Stimulated activated CD4-positive, alpha-beta T cell treated with anti-CD3 and anti-CD28 coated beads, Interleukin-12 subunit alpha, Interleukin-12 subunit beta, amount 100 ng/mL, for 4 hours (primary cell): ENCODE measurements at places on chromosomes 2 and 18.

DNA sequence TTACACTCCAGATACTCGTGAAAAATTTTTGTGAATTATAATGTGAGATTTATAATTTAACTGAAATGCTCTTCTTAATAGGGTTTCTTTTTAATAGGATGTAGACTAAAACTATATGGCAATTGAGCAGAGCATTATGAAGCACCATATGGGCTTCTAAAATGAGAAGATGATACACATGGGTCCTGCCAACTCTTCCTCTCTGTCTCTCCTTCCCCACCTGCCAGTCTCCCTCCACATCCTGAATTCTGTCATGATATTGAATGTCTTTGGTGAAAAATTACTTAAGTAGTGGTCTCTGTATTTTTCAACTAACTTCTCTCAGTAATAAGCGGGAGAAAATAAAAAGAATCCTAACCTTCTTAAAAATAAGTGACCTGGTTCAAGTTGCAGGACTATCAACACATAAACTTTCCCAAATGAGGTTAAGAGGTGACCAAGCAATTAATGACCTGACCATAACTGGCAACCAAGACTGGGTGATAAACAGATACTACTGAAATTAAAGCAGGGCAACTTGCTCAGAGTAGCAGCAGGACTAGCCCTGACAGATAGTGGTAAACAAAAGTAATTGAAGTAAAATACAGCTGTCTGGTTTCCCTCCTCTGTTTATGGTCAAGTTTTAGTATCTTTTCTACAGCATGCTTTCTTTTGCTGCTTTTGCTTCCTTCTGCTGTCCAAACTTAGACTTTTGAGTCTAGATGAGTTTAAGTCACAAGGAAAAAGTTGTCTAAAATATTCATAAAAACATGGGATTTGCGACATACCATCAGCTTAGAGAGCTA lies 117.1 kb upstream of the PDE1A start:
- DNase-seq = no peak

DNA sequence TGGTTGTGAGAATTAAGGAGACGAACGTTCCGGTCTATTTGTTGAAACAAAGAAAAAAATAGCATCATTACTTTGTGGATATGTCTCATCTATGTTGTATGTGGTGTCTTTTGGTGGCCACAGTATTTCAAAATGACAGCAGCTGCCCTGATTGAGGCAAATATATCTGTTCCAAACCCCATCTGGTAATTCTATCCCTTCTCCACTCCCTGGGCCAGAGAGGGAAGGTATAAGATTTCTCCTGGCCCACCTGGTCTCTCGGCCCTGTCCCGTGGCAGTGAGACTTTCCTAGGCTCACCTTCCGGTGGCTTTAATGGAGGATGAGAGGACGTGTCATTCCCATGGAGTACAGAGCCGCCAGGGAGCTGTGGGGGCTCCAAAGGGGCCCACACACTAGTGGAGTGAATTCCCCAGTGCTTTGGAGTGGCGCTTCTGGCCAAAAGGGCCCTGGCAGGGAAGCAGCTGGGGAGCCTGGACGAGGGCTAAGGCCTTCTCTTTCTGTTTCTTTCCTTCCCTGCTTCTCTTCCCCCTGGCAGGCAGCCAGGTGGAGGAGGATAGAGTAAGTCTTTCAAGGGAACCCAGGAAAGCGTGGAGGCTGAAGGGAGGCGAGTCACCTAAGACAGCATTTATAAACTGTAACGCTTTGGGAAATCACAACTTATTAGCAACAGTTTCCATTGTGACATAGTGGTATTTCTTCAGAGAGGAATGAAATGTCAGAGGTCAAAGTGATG lies 5.6 kb downstream of the FOSL2 start:
- DNase-seq = no peak

DNA sequence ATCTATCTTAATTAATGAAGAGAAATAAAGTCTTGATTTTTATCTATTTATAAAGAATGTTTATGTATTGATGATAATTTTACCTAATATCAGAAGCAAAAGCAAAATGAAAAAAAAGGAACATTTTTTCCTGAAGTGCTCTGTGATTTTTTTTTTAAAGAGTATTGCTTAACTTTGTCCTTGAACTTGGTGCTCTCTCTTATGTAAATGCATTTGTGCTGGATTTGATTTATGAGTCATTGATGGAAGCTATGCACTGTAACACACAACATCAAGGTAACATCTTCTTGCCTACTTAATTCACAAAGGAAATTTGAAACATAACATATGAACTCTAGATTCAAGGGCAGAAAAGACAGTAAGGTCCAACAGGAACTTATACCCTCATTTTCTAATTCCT lies 312.9 kb upstream of the CDH19 start:
- DNase-seq = no peak

DNA sequence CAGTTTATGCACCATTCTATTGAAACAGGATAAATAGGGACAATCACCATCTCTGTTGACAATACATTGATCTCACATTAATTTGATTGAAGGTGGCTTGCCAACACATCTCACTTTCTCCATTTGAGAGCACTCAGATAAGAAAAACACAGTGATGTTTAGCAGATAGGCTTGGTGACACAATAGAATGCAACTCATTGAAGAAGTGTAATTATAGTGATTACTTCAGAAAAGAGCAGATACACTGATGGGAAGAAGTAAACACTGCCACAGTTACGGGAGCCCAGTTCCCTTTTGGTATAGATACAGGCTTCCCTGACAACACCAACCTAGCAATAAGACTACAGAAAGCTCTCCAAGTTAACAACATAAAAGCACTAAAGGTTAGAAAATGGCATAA lies 89.1 kb downstream of the FIGN start:
- no peak for DNase-seq

- no peak for DNase-seq
These were observed 115.9 kb downstream of the DSEL start for GRCh38 chr18:67400502-67401117.
